ENCODE measurements at places on chromosomes 3 and 15.
A peak's percentile ranks its signal among the peaks of the same experiment; 100 is the strongest.

DNA sequence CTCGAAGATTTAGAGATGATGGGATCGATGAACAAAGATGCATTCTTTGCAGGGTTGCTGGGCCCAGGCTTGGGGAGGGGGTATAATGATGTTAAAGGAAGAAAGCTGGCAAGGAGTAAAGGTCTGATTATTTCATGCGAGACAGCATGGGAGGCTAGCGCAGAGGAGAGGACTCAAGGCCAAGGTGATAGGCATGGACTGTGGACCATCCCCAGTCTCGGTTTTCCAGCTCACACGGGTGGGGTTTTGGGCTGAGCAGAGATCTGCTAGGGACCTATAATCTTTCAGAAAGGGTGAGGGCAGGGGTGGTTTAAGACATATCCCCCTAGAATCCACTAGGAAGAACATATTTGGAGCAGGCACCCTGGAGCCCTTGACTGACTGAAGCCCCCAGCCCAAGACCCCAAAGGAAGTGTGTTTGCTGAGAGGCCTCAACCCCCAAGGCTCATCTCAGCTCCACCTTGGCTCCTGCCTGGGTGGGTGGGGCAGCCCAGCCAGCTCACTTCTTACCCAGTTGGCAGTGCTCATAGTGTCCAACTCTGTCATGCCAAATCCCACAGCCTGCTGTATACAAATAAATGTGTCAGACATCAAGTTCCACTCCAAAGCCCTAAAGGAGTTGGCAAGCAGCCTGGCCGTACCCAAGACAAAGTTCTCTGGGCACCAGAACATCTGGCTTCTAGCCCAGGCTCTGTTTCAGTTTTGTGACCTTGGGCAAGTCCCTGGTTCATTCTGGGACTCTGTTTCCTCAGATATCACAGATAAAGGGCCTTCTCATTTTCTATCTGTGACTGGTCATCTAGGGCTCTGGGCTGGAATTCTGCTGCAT is 17.9 kb downstream of the ACSBG1 start:
- peak; percentile 37 for DNase-seq

DNA sequence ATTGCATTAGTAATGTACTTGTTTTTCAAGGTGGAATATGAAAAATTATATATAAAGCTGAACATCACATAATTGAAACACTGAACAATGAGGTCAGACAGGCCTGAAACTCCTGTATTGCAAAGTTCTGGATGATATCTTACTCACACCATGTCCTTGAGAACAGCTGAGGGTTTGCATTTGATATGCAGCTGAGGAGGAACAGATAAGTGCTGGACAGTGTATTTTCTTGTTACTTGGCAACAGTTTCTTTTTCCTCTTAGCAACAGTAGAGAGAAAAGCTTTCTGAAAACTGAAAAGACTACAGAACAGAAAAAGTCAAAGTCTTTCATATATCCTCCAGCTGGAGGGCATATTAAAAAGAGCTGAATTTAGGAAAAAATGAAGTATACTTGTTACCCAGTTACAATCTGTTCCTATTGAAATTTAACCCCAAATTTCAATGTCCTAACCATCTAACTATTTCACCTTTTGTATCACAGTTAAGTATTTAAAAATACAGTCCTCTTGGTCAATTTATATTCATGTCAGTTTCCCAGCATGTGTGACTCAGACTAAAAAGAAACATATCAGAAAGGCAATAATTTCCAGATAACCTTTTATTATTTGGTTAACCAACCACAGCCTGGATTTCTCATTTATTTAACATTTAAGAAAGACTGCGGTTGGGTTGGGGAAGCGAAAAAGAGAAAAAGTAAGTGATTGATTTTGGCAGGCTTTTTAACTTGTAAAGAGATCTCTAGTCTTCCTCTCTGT is 733.0 kb upstream of the DPPA4 start:
- no peak for DNase-seq

DNA sequence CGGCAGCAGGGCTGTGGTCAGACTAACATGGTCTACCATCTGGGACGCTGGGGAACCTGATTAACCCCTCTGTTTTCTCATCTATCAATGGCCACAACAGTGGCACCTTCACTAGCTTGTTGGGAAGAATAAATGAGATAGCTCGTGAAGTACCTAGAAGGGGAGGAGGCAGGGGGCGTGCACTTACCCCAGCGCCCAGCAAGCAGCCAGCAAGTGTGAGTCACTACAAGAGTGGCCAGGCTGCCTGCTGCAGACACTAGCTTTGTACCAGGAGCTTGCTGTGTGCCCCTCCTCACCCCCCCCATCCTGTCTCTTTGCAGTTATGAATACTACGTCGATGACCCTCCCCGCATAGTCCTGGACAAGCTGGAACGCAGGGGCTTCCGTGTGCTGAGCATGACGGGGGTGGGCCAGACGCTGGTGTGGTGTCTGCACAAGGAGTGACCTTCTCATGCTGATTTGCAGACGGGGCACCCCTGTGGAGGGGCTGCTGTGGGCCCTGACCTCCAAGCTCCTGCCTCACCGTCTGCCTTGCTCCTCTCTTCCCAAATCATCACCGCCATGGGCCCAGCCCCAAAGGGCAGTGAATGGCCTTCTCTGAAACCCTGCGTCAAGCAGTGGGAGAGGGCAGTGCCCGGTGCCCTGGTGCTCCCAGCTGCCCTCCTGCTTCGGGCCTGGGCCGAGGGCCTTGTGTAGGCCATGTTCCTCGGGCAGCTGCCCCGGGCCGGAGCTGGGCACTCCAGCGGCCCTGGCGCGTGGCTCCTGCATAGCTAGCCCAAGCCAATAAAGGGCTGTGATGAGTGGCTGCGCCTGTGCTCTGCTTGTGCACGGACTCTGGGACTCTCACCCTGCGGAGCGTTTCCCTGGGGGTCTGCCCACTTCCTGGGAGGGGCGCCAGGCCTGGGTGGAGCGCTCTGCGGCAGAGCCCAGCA is 2.6 kb upstream of the C15orf62 start:
- no peak for DNase-seq

DNA sequence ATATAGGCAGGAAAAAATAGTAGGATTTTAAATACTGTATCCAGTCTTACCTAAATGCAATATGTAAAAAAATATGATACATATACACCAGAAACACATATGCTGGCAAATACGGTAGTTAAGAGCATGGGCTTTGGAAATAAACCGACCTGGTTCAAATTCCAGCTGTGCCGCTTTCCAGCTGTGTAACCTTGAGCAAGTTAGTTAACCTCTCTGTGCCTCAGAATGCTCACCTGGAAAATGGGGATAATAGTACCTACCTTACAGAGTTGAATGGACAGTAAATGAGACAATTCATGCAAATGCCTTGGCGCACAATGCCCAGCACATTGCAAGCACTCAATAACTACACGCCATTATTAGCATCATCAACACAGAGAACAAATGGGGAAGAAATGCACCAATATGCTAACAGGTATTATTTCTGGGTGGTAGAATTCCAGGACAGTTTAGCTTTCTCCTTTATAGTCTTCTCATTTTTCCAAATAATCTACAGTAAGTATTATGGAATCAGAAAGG is 50.6 kb downstream of the SUMF1 start:
- no peak for DNase-seq

DNA sequence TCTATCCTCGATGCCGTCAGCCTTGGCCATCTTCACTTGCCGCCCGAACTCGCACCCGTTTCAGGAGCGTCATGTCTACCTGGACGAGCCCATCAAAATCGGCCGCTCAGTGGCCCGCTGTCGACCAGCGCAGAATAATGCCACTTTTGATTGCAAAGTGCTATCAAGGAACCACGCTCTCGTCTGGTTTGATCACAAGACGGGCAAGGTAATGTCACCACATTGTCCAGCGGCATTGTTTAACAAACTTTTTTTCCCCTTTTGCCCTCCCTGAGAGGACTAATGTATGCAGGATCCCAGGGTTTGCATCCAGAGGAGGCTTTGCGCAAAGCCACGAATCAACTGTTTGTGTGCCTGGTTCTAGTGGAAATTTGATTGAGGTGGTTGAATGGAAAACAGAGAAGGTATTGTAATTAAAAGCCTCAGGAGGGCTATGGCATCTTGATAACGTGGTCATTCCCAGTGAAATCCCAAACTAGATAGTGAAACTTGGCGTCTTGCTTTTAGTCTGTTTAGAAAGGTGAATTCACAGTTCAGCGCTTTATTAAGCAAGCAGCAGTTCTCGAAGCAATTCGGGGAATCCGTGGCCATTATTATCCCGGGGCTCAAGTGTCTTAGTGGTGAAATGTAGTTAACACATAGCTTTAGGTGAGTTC is 1.7 kb downstream of the SLMAP start:
- no peak for DNase-seq

DNA sequence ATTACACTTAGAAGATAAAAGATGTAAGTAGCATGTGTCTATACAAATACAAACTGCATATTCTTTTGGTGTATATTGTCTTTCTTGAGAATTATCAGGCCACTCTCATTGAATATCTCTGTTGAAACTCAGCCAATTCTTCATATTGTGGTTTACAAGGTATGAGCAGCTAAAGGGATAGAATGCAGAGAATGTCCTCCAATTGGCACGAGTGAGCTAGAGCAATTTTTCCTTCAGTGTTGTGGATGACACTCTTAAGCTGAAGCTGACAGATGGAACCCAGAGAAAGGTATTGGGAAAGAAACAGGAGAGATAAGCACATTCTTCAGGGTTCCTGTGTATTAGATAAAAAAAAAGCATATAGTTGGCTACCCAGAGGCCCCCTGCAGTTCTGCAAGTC is 453.1 kb downstream of the EPHA3 start:
- DNase-seq = no peak

DNA sequence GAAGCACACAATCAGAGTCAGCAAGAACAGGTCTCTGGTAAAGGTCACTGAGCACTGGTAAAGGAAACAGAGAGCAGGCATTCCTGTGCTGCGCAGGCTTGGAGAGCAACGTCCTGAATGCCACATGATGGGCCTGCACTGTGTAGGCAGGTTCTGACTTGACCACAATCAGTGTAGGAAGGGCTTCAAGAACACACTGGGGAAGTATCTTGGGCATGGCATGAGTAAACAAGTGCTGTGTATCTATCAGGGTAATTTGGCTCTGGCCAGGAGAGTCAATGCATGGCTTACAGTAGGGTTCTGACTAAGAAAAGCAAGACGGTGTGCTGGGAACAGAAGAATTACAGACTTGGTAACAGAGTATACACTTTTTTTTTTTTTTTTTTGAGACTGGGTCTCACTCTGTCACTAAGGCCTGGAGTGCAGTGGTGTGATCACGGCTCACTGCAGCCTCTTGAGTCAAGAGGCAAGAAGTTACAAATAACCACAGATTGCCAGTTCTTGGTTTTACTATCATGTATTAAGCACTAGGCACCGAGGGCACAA is 30.6 kb downstream of the TBC1D2B start:
- peak; percentile 74 for DNase-seq

DNA sequence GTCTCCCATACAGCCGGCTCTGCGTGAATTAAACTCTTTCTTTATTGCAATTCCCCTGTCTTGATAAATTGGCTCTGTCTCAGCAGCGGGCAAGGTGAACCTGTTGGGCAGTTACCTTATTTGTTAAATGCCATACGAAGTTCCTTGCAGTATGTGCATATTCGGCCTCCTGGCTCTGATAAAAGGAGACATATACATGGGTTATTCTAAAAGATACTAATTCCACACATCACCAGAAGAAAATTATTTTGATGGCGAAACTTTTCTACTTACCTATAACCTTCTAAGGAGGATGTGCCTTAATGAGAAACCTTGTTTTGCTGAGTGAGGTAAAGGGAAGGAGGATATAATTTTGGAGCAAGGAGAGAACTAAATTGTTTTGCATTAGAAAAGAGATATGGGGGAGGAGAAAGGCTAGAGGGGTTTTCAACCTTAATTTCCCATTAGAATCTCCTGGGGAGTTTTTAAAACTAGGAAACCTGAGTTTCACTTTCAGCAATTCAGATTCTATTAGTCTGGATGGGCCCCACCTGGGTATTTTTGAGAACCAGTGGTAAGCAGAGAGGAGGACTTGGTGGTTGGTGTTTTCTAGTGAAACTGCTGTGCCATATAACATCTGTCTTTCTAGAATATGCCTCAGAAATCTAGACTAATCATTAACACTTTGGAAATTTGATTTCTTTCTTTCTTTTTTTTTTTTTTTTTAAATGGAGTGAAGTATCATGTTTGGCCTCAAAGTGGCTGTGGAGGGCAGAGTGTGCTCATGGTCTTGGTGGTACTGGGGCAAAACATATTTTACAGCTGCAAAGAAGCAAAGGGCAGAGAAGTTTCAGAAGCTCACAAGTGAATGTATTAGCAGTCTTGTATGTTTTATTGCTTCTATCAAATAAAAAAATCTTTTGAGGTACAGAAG is 23.0 kb downstream of the NANOGP8 start:
- no peak for DNase-seq

- DNase-seq = no peak
Measured at GRCh38 chr15:77817434-77817833, 184.7 kb upstream of the LINGO1 start.

DNA sequence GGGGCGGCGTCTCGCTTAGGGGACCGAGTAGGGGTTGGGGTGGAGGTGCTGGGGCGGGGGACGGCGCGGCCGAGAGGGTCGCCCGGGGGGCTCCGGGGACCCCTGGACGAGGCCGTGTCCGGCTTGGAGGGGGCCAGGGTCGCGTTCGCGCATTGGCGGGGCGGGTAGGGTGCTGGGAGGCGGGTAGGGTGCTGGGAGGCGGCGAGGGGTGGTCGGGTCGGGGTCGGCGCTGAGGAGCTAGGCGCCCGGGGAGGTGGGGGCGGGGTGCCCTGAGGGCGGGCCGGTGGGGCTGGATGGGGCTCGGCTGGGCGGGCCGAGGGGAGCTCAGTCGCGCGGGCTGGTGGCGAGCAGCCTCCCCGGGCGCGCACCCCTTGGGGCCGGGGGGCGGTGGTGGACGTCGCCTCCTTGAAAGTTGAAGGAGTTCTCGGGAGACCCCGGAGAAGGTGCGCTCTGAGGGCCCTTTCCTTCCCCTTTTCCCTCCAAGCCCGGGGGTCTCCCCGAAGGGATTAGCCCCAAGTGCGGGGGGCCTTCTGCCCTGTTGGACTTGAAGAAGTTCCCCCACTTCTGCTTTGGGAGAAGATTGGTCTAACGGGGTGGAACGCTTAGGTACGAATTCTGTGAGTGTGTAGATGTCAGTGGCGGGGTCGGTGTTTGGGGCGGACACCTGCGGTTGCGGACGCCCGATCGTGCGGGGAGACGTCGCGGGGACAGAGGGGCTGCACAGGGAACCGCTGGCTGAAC is 543 bp downstream of the MEF2A start:
- peak; percentile 66 for DNase-seq

- peak; percentile 69 for DNase-seq
Measured at GRCh38 chr15:80695911-80696661, 976 bp downstream of the ABHD17C start.

GRCh38 chr15:32844118-32844711 is 126.4 kb downstream of the GREM1 start:
- DNase-seq = no peak

DNA sequence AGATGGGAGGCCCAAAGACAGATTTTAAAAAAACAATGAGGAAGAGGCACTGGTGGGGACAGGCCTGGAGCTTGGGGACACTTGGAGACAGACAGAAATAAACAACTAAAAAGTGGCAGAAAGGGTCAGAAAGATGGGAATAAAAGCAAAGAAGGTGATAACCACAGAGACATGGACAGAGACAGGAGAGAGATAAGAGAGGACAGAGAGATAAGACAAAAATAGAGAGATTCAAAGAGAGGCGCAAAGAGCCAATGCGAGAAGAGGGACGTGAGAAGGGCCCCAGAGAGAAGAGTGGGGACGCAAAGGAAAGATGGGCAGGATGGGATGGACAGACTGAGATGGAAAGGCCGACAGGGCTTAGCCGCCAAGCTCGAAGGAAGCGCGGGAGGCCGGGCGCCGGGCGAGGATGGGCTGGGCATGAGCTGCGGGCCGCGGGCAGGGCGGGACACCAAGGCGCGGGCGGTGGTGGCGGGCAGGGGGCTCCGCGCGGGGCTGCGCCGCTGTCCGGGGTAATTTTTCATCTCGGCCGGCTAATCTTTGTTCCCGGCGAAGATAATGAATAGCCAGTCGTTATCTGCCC is 3.1 kb upstream of the GATA2 start:
- DNase-seq = no peak

- DNase-seq = no peak
Measured at GRCh38 chr3:44055951-44056350, 185.7 kb upstream of the TOPAZ1 start.

All from activated effector memory CD4-positive, alpha-beta T cell treated with anti-CD3 and anti-CD28 coated beads, Interleukin-2, amount 50 U/mL, for 16 hours (primary cell).